ENCODE measurements at places on chromosomes 3 and 15.

DNA sequence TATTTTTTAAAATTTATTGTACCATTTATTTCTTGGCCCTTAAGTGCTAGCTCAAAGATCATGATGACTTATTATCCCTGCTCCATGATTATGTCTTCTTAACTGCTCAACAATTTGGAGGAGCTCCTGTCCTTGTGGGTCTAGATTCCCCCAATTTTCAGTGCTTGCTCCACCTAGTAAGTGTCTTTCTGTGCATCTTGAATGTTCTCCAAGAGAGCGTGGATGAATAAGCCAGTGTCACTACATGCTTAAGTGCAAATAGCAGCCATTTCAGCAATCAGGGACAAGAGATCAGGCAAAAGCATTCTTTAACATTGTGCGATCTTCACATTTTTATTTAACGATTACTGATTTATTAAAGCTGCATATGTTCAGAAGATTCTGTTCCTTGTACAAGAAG lies 99.4 kb downstream of the ALCAM start:
- no peak for DNase-seq

DNA sequence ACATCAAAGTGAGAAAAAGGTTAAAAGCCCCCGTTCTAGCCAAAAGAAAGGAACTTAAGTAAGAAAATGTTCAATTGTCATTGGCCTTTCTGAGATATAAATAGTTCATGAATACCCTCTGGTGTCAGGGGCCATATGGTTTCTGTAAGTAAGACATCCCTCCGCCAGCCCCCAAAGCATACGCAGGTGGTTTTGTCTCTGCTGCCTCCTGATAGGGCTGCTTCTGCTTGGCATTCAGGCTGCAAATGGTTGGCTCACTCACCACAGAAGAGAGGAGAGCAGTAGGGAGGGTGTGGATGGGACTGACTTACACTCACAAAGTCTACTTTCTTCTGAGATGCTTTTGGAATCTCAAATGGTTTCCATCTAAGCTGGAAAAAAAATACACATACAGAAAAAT lies 29.8 kb downstream of the HGD start:
- no peak for DNase-seq

GRCh38 chr15:57686657-57687056 lies 19.9 kb upstream of the POLR2M start:
- no peak for DNase-seq

- no peak for DNase-seq
Measured at GRCh38 chr3:179373938-179374337, 26.4 kb downstream of the MFN1 start.

GRCh38 chr15:48796930-48797329 lies 13.9 kb downstream of the CEP152 start:
- DNase-seq = no peak
